Activated naive CD4-positive, alpha-beta T cell treated with anti-CD3 and anti-CD28 coated beads, Interleukin-2, amount 10 ng/mL, durations not matched to agents 5 hours and 36 hours (primary cell): ENCODE measurements at places on chromosomes 2 and 18. TPM values are rescaled to one million over a fixed set of nuclear protein-coding genes. Genes with fewer than 3 reads are reported as not detected.

Gene SPEG
- total RNA-seq = 1.5 TPM

Gene CD302
- total RNA-seq = 0.50 TPM

Gene RAB10
- total RNA-seq = 87.2 TPM

Gene CAVIN2
- total RNA-seq = not detected

Gene DSG1
- total RNA-seq = not detected
